C1 segment of cervical spinal cord (tissue), 14 donors: ENCODE measurements at places on chromosomes 1 and 21.

- no peak for DNase-seq
Measured at GRCh38 chr21:41403331-41403730, 22.7 kb upstream of the MX1 start.

- no peak for DNase-seq
Measured at GRCh38 chr1:63112155-63112900, 210.0 kb upstream of the FOXD3 start.

DNA sequence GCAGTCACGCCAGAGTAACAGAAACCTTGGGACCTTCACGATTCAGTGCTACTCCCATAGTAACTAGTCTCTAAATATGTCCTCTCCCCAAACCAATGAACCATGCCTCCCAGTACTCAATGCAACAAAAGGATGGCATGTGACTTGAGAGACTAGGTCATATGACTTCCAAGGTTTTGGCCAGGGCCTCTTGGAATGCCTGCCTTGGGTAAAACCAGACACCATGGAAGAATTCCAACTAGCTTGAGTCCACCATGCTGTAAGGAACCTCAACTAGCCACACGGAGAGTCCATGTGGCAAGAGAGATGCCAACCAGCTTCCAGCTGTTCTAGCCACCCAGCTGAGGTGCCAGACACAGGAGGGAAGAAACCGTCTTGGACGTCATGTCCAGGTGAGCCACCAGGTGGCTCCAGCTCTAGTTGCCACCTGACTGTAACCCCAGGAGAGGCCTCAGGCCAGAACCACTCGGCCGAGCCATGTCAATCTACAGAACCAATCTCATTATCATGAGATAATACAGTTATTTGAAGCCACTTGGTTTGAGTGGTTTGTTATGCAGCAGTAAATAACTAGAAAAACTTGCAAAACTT, 115.0 kb downstream of the SYF2 start:
- DNase-seq: no peak

- DNase-seq: no peak
Measured at GRCh38 chr1:59880735-59881134, 45.8 kb downstream of the CYP2J2 start.

GRCh38 chr21:42734323-42734971, 81.0 kb downstream of the PDE9A start:
- DNase-seq: no peak

- no peak for DNase-seq
Measured at GRCh38 chr1:205802060-205802459, 10.9 kb downstream of the SLC41A1 start.

DNA sequence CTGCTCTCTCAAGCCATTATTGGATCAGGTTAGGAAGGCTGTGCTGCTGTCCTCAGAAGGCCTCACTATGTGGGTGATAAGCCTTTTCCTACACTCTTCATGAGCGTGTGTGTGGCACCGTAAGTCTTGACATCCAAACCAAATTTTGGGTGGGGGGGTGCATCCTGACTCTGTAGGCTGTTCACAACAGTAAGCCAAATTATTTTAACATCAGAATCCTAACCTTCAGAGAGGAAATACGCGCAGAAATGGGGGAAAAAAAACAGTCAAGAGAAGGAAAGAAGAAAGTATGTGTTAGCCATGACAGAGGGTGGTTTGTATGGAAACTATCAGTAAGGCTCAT, 21.0 kb downstream of the STPG1 start:
- DNase-seq: no peak

DNA sequence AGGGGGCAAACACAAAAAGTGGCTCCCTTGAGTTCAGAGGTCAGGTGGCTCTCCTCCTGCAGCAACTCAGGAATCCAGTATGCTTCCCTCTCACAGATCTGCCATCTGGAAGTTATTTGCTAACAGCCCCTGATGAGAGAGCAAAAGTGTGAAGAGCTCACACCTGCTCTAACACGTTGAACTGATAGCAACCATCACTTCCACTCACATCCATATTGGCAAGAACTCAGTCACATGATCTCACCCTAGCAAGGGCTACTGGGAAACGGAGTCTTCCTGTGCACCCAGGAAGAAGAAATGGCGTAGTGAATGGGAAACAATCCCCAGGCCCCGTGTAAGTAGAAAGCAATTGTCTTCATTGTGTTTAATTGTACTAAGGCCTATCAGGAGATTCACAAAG, 20.7 kb upstream of the SLC45A1 start:
- no peak for DNase-seq

DNA sequence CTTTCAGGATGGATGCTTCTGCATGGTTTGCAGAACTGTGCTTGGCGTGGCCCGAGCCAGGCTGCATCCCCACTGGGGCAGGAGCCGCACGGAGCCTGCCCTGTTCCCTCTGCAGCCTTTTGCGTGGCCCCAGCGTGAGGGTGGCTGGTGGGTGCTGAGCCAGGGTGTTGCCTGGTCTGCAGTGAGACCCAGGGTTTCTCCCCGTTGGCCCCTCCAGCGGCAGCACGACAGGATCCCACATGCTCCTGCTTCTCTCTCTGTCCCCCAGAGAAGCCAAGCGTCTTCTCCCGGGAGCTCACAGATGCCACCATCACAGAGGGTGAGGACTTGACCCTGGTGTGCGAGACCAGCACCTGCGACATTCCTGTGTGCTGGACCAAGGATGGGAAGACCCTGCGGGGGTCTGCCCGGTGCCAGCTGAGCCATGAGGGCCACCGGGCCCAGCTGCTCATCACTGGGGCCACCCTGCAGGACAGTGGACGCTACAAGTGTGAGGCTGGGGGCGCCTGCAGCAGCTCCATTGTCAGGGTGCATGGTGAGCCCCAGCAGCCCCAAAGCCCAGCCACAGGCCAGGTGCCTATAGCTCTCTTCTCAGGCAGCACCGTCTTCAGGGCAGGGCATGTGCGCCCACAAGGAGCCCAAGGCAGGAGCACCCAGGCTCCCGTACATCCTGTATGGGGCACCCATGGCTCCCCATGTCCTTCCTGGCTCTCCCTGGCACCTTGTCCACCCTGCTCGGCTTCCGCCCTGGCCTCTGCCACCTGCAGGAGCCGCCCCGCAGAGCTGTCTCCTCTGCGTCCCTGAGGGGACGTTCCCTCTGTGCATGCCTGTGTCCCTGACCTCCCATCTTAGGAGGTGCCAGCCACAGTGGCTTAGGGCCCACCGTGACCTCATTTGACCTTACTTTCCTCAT, 78.9 kb downstream of the OBSCN start:
- no peak for DNase-seq
